Left lobe of liver (tissue), 2 donors: ENCODE measurements at places on chromosomes 12 and 14.
A peak's percentile ranks its signal among the peaks of the same experiment; 100 is the strongest.

GRCh38 chr14:35631071-35631805, 97.3 kb downstream of the INSM2 start:
- DNase-seq = no peak

DNA sequence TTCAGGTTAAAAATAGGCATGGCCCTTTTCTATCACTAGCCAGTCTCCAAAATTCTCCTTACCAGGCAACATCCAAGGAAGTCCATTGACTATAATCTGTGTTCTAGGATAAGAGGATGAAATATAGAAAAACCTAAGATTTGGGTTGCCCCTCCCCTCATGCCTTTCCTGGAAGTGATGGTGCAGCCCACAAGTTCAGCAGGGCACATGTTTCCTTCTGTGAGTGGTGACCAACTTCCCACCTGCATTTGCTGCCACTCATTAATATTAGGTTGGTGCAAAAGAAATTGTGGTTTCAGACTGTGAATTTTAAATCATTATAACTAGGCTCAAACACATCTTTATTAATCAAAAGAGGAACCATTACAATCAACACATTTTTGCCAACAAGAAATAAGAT, 250.5 kb upstream of the FKBP4 start:
- no peak for DNase-seq

GRCh38 chr12:2334689-2335088, 281.9 kb downstream of the CACNA1C start:
- no peak for DNase-seq

DNA sequence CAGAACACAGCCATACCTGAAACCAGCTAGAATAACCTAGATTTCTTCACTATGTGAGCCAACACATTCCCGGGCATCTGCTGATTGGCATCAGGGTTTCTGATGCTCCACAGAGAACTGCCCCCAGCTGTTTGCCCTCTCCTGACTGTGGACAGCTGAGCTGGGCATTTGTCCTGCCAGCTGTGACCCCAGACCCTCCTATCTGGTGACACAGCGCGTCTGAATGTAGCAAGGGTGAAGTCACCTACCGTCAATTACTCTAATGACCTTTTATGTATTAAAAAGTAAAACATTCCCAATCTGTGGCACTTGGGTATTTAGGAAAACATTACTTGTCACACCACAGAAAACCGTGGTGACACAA, 29.7 kb upstream of the SFSWAP start:
- DNase-seq = peak; percentile 41

- no peak for DNase-seq
These were observed 23.4 kb upstream of the TMTC1 start for GRCh38 chr12:29807129-29807528.

GRCh38 chr14:90140298-90140955, 78.6 kb downstream of the KCNK13 start:
- DNase-seq = no peak

GRCh38 chr12:128339631-128340030, 72.7 kb downstream of the TMEM132C start:
- no peak for DNase-seq

- no peak for DNase-seq
These were observed 5.0 kb downstream of the REM2 start for GRCh38 chr14:22887990-22888378.

DNA sequence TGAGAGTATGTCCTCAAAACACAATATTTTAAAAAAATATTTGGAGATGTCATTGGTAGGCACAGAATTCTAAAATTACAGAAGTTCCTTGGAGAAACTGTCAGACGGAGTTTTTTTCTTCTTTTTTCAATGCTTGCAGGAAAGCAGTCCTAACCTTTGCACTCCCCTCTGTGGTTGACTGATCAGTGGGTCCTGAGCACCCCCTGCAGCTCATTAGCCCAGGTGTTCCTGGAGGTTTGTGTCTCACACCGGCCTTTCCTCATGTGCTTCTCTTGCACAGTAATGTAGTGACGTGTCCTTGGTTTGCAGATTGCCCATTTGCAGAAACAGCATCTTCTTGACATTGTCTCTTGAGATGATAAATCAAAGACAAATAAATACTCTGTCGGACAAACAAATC, 513.0 kb downstream of the TMEM121 start:
- no peak for DNase-seq

- DNase-seq = no peak
These were observed 4.2 kb upstream of the TEP1 start for GRCh38 chr14:20417250-20418186.

GRCh38 chr12:13941258-13942249, 39.8 kb downstream of the GRIN2B start:
- DNase-seq = peak; percentile 66

DNA sequence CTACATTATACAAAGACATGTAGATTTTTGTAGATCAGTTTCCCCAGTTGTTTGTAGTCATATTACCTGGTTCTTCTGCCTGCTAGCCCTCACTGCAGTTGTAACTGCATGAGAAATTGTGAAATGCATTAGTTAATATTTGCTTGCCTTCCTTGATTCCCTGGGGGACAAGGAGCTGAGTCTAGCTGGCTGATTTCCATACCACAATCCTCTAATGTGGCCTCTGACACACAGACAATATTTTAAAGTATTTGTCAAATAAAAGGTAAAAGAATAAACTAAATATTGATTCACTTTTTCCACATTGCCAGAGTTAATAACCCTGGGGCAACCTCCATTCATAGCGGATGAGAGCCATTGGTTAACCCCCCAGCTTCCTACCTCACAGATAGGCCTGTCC, 128.8 kb upstream of the TMEM132C start:
- no peak for DNase-seq

- DNase-seq = peak; percentile 53
These were observed 11.8 kb upstream of the POLR3B start for GRCh38 chr12:106345746-106346145.

- DNase-seq = no peak
These were observed 3.9 kb downstream of the BCL11B start for GRCh38 chr14:99267837-99268781.

GRCh38 chr14:52060080-52060479, 8.8 kb downstream of the NID2 start:
- DNase-seq = no peak

DNA sequence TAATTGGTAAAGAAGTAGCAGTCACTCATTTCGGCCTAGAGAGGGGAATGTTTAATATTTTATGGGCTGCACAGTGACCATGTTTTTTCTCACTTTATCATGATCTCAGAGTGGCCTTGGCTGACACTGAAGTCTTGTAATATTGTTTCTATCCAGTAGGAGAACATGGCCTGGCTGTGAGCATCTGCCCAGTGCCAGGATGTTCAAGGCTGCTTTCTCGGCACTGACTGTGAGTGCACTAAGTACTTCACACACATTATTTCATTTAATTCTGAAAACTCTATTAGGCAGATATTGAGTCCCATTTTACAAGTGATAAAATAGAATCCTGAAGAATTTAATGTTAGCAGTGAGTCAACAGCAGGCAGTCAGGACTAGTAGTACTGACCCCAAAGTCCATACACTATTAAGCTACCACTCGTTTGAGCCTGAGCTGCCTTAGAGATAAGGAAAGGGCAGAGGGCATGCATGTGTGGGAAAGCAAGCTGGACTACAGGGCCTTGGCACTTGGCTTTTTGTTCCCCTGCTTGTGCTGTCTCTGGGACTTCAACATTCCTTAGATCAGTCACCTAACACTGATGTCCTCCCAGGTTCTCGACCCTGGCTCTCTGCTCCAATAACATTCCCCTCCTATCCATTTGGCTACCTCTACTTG, 42.2 kb upstream of the APPL2 start:
- no peak for DNase-seq

GRCh38 chr14:70893858-70894291, 13.4 kb upstream of the PCNX1 start:
- DNase-seq = no peak

DNA sequence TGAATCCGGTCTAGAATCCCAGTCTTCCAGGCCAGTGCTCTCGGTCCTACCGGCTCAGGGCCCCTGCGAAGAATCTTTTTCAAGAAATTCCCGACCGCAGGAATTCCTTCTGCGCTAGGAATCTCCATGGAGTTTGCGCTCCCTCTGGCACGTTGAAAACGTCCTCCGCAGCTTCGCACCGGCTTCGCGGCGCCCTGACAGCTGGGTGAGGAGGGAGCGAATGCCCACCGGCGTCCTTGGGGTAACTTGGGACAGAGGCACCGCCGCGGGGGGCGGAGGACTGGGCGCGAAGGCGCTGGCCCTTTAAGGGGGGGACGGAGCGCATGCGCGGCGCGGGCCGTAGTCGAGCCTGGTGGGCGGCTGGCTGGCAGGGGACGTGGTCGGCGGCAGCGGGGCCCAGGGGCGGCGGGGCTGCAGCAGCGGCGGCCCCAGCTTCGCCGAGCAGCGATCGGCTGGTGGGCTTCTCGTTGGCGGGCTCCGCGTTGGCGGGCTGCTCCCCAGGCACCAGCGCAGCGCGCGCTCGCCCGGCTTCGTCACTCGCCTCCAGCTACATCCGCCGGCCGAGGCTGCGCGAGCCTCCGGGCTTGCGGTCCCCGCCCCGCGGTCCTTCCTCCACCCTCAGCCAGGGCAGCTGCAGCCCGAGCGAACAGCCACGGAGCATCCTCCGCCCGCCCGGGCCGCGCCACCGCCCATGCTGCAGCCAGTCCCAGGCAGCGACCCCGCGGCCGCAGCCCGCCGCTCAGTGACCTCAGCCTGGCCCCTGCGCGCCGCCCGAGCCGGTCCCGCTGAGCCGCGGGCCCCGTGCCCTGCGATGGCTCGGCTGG, at the start of gene VASH1:
Gene VASH1 (plus strand): TSS at position 333 of the 824 bp plus-strand sequence. CDS start 1,354 bp downstream, outside the sequence.
- DNase-seq = peak; percentile 52

- no peak for DNase-seq
These were observed 17.8 kb downstream of the SLC8B1 start for GRCh38 chr12:113317122-113317521.

GRCh38 chr12:57496822-57497221, 9.0 kb downstream of the MARS1 start:
- no peak for DNase-seq

GRCh38 chr12:74646831-74647230, 109.2 kb downstream of the ATXN7L3B start:
- no peak for DNase-seq

GRCh38 chr12:58161773-58162172, 220.4 kb downstream of the ATP23 start:
- DNase-seq = no peak

DNA sequence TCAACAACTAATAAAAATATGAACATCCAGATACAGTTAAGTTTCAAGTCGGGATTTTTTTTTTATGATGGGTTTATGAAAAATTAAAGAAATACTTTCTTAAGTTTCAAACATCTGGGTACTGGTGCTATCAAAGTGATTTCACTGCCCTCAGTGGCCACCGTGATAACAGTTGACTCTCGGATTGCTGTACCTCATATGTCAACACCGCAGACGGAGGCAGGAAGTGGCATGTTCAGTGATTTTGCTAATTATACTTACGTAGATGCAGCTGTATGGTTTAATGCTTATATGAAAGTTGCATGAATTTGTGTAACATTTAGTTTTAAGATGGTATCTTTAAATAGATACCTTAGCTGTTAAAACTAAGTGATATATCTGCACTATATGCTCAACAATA, 20.8 kb upstream of the FBLN5 start:
- DNase-seq = no peak

- DNase-seq = no peak
These were observed 444.3 kb downstream of the NELL2 start for GRCh38 chr12:44431647-44432343.

GRCh38 chr12:51118706-51119105, 35.3 kb upstream of the CSRNP2 start:
- DNase-seq = no peak

- DNase-seq = no peak
These were observed 10.5 kb downstream of the PALS1 start for GRCh38 chr14:67251573-67252226.

- no peak for DNase-seq
These were observed 504 bp downstream of the WNT5B start for GRCh38 chr12:1629338-1630132.

GRCh38 chr14:97077253-97077653, 280.1 kb downstream of the VRK1 start:
- no peak for DNase-seq

- DNase-seq = no peak
These were observed 250.5 kb upstream of the SOX5 start for GRCh38 chr12:24200010-24200409.

DNA sequence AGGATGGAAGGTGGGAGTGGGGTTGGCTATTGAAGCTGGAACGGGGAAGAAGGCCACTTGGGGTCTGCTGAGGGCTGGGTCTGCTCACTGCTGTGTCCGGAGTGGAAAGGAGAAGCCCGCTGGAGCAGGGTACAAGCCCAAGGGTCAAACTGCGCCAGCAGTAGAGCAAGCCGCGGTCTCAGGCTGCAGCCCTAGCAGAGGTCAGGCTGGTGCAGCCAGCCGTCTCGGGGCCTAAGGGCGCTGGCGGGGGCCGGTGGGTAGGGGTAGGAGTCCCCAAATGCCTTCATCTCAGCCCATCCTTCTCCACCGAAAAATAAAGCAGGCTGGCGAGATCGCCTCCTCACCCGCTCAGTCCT, 718 bp upstream of the JDP2 start:
- no peak for DNase-seq

GRCh38 chr12:27554421-27555186, 30.6 kb downstream of the PPFIBP1 start:
- no peak for DNase-seq

DNA sequence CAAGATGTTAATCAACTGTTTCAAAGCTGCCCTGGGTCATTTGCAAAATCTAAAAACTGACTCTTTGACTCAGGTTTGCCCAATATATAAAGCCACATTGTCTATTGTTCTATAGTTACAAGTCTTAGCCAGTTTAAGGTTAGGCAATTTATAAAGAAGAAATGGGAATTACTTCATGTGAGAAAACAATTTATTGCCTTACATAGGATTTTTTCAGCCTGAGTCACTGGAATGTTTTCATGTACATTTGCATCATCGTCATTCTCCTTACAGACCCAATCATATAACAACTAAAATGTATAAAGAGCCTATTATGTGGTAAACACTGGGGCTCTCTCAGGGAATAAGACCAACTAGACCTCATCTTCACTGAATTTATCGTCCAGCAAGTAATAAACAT, 100.3 kb upstream of the PLEKHG7 start:
- no peak for DNase-seq

GRCh38 chr14:85315733-85316290, 214.1 kb upstream of the FLRT2 start:
- no peak for DNase-seq

- no peak for DNase-seq
These were observed 22.5 kb downstream of the MAP3K12 start for GRCh38 chr12:53476769-53477209.

DNA sequence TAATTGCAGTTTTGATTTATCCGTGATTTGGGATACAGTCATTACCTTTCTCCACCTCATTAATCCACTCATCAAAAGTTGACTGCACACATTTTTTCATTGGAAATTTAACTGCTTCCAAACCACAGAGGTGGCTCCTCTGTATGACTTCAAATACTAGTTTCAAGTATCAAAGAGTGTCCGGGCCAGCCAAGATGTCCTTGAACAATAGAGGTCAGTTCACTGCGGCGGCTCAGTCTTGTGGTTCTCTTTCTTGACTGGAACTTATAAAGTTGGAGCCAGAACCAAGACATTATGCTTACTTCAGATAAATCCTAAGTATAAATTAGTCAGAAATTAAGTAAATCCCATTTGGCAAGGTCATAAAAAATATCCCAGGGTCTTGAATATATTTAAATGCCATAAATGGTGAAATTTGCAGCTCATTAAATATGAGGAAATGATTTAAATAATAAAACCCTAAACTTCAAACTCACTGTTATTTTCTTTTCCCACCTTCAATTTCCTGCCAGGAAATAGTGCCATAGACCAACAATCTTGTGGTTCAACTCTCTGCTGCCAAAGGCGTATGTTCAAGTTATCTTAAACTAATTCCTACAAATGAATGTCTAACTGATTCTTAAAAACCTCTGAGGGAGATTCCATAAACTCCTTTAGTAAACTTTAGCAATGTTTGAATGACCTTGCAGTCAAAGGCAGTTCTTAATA, 360.8 kb downstream of the AEBP2 start:
- DNase-seq = no peak
